Hippocampal formation (tissue), 2 donors: ENCODE measurements at places on chromosomes 11 and 22.

GRCh38 chr11:44246726-44247125, 63.2 kb downstream of the ALX4 start:
- DNase-seq = no peak

DNA sequence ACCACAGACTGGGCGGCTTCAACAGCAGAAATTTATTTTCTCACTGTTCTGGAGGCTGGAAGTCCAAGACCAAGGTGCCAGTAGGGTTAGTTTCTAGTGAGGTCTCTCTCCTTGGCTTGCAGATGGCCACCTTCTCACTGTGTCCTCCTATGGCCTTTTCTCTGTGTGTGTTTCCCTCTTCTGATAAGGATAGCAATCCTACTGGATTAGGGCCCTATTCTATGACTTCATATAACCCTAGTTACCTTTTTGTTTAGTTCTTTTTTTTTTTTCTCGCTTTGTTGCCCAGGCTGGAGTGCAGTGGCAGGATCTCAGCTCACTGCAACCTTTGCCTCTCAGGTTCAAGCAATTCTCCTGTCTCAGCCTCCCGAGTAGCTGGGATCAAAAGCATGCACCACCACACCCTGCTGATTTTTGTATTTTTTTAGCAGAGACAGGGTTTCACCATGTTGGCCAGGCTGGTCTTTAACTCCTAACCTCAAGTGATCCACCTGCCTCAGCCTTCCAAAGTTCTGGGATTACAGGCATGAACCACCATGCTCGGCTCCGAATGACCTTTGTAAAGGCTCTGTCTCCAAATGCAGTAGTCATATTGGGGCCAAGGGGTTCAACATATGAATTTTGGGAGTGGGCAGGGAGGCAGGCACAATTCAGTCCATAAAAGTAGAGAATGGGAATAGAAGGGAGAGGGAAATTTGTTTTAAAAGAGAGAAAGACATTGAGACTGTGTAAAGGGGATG, 25.5 kb upstream of the NNMT start:
- DNase-seq = no peak

GRCh38 chr11:38305682-38306081, 1707.6 kb upstream of the RAG2 start:
- no peak for DNase-seq

DNA sequence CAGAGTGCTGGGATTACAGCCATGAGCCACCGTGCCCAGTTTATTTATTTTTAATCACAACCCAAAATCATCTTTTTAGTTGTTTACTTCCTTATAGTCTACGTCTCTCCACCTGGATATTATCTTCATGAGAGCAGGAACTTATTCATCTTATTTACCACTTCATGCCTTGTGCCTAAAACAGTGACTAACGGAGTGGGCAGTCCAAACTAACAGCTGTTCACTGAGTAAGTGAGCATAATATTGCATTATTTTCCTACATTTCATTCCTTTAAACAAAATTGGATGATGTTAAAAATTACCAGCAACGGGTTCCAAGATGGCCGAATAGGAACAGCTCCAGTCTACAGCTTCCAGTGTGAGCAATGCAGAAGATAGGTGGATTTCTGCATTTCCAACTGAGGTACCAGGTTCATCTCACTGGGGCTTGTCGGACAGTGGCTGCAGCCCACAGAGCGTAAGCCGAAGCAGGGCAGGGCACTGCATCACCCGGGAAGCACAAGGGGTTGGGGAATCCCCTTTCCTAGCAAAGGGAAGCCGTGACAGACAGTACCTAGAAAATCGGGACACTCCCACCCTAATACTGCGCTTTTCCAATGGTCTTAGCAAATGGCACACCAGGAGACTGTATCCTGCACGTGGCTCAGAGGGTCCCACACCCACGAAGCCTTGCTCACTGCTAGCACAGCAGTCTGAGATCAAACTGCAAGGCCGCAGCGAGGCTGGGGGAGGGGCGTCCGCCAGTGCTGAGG, 14.1 kb downstream of the TMEM123 start:
- no peak for DNase-seq

- no peak for DNase-seq
Measured at GRCh38 chr22:23086787-23087186, 16.5 kb downstream of the GNAZ start.

GRCh38 chr22:48393885-48394284, 1433.8 kb downstream of the BRD1 start:
- no peak for DNase-seq
